ENCODE measurements at places on chromosomes 1 and 21.

- no peak for DNase-seq
These were observed 86.4 kb downstream of the PAX7 start for GRCh38 chr1:18716785-18717678.

DNA sequence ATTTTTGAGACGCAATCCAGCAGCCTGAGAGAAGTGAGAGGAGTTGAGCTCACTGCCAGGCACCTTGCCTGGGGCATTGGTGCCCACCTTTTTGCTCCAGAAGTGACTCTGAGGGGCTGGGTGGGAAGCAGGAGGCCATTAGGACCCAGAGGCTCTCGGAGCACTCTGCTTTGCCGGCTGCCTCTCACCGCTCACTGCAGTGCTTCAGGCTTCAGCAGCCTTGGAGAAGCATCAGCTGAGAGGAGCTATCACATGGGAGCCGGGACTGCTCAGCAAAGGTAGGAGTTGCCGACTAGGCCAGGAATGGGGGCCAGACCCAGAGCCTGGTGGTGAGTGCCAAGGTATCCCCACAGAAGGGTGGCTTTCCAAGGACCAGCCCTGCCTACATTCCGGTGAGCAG is at the start of gene GPR61:
TSS of gene GPR61 (plus strand) at position 197 of the 400 bp plus-strand sequence. CDS start 3,151 bp downstream, outside the sequence.
- DNase-seq: peak; percentile 37

DNA sequence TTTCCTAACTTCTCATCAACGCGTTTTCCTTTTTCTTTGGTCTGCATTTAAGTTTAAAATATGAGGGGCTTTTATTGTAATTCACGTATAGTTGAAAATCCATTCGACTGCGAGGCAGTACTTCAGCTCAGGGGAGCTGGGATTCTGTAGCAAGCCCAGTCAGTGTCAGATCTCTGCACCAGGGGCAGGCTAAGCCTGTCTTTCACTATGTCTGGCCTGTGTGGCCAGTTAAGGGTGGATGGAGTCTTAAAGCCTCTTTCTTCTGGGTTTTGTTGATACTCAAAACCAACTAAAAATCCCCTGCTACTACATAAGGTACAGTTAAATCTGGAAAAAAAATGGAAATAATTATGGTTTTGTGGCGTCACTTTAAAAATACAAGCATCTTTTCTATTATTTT is 124.7 kb downstream of the TYW3 start:
- DNase-seq: no peak

DNA sequence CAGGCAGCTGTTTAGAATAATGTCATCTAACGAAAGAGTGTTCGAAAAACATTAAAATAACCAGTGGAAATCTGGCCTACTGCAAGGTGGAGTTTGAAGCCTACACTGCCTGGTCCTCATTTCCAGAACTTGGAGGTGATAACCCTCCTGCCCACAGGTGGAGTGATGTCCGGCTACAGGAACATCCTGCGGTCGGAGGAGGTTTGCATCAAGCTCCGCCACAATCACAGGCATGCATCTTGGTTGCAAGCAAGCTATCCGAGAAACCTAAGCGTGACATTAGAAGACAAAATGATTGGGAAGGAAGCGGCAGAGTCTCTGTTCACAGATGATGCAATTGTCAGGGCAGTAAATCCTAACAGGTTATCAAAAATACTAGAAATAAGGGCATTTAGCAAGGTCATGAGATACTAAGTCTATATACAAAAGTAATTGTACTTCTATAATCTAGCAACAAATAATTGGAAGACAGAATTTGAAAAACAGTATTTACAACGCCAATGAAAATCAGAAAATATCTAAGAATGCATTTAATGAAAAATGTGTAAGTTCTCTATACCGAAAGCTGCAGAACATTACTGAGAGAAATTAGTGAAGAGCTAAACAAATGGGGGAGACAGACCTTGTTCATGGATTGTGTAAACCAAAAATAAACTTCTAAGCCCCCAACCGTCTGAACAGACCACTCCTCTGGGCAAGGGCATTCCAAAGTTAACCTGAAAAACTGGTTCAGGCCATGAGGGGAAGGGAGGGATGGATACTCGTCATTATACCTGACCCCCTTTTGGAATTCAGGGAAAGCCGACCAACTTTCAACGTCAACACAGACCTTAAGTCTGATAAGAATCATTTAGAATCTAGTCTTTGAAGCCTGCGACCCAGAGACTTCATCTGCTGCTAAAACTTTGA is 4.7 kb upstream of the SLC19A1 start:
- peak; percentile 79 for DNase-seq

- no peak for DNase-seq
These were observed 46.4 kb downstream of the AJAP1 start for GRCh38 chr1:4700801-4701200.

Data from osteoblast (primary cell).